Activated CD4-positive, alpha-beta T cell treated with anti-CD3 and anti-CD28 coated beads, Interleukin-10, Interleukin-2, amounts not matched to agents 100 ng/mL and 50 ng/mL, durations not matched to agents 16 hours and 8 hours (primary cell): ENCODE measurements at places on chromosomes 1 and 21.

GRCh38 chr1:230321741-230322420, 104.3 kb downstream of the PGBD5 start:
- no peak for DNase-seq

- DNase-seq: no peak
Measured at GRCh38 chr1:47569681-47570470, 132.0 kb downstream of the FOXD2 start.

GRCh38 chr1:184225283-184226099, 161.3 kb upstream of the C1orf21 start:
- no peak for DNase-seq

DNA sequence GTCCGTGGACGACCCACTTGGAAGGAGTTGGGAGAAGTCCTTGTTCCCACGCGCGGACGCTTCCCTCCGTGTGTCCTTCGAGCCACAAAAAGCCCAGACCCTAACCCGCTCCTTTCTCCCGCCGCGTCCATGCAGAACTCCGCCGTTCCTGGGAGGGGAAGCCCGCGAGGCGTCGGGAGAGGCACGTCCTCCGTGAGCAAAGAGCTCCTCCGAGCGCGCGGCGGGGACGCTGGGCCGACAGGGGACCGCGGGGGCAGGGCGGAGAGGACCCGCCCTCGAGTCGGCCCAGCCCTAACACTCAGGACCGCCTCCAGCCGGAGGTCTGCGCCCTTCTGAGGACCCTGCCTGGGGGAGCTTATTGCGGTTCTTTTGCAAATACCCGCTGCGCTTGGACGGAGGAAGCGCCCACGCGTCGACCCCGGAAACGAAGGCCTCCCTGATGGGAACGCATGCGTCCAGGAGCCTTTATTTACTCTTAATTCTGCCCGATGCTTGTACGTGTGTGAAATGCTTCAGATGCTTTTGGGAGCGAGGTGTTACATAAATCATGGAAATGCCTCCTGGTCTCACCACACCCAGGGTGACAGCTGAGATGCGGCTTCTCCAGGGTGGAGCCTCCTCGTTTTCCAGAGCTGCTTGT, 32.4 kb downstream of the PRMT2 start:
- DNase-seq: peak; percentile 16

GRCh38 chr1:10173582-10173981, 36.8 kb upstream of the KIF1B start:
- DNase-seq: peak; percentile 22

DNA sequence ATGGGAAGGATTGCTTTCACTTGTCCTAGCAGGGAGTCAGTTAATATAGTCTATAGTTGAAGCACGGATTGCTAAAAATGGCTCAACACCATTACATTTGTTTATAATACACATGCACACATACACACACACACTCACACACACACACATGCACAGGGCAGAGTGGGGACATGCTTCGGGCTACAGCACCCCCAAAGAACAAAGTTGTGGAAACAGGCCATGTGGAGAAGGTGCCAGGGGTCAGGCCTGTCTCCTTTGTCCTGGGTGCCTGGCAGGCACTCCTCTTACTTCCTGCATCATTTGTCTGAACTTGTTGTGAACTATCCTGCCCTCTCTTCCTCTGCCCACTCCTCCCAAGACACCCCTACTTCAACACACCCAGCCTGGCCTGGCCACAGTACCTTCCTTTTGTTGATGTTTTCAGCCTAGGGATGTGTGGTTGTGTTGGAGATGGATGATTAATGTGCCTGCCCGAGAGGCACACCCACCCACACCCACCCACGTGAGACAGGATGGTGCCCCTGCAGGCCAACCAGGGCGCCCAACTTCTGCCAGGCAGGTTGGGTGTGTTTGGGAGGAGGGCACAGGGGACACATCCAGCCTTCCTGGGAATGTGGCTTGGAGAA, 17.5 kb downstream of the RASSF5 start:
- no peak for DNase-seq

DNA sequence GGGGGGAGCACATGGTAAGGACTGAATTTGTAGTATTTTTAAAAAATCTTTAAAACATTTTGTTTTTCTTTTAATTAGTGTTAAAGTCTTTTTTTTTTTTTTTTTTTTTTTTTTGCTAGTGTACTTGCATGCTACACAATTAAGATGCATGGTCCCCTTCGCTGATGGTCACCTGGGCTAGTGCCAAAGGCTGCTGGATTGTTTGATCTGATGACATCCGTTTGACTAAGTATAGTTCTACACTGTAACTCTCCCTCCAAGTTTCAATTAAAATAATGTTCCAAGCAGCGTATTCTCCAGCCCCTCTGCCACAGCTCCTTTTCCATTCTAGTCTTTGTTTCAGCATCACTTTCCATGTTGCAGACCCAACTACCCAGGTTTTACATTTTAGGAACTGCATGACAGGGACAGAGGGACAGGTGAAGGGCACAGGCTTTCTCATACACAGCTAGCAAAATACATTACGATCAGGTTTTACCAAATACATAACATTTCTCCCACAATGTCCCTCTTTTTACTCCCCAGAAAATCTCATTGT, 852 bp upstream of the RAVER2 start:
- no peak for DNase-seq
